ENCODE measurements at places on chromosomes 1 and 21.
A peak's percentile ranks its signal among the peaks of the same experiment; 100 is the strongest.

DNA sequence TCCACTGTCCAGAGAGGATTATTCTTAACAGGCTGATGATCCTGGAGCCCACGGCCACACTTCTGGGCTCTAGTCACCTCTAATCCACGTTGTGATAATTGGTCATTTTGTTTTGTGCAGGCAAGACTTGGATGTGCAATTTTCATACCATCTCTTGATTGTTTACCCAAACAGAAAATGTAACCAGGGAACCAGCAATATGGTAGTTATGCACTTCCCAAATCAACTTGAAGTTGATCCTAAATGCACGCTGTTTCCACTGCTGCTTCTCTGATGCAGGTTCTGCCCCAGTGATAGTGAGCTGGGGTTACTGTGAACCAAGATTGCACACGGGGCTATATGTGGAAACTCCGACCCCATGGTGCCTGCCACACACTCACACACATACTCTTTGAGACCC lies 14.7 kb upstream of the KCNJ15 start:
- no peaks in the 10 kb centered on the region for H3K27me3 ChIP-seq
- H3K36me3 ChIP-seq = peaks cover 2% of the 10 kb centered on the region
- DNase-seq = no peak
- H3K27ac ChIP-seq = no peak overlapping the region

DNA sequence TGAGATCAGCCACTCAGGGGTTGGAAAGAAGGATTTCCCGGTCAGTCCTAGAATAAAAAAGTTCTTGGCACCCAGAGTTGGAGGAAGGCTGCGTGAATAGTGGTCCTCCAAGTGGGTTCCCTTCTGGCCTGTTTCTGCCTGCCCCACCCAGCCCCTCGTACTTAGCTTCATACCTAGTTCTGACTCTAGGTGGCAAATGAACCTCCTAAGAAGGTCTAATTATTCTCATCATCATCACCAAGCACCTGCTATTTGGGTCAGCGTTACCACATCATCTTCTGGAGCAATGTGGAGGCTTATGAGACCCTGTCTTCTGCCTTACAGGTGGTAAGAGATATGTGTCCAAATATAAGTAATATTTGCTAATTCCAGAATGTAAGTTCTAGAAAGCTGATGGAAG lies 35.9 kb upstream of the NFASC start:
- no peak for DNase-seq
- H3K27ac ChIP-seq = no peak overlapping the region
- no peaks in the 10 kb centered on the region for H3K4me1 ChIP-seq
- H3K4me3 ChIP-seq = no peak overlapping the region
- peaks cover 60% of the 10 kb centered on the region for H3K27me3 ChIP-seq

DNA sequence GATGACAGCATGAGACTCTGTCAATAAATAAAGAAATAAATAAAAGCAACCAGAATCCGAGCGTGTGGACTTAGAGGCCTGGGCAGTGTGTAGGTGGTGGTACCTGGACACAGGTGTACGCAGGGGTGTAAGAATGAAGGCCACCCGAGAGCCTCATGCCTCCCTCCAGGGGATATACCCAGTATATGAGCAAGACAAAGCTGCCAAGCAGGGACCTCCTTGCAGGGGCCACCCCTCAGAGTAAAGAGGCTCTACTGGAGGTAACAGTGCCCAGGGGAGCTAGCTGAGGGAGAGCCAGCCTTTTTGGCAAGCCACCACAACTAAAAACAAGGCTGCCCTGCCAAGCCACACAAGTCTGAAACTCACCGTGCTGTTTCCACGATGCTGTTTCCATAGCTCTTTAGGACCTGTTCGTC lies 179.2 kb upstream of the RAB4A start:
- no peak overlapping the region for H3K4me3 ChIP-seq
- peak overlapping the region; percentile 98 for H3K27ac ChIP-seq
- H3K27me3 ChIP-seq = no peaks in the 10 kb centered on the region
- DNase-seq = peak; percentile 40
- H3K36me3 ChIP-seq = no peaks in the 10 kb centered on the region

- no peak for DNase-seq
- no peaks in the 10 kb centered on the region for H3K36me3 ChIP-seq
- H3K4me1 ChIP-seq = no peaks in the 10 kb centered on the region
- no peak overlapping the region for H3K27ac ChIP-seq
- peaks cover 7% of the 10 kb centered on the region for H3K27me3 ChIP-seq
These were observed 15.3 kb upstream of the ZNF644 start for GRCh38 chr1:91036894-91037829.

GRCh38 chr1:157497284-157497683 lies 55.0 kb downstream of the FCRL5 start:
- no peak for DNase-seq
- no peak overlapping the region for H3K27ac ChIP-seq
- H3K4me3 ChIP-seq = no peak overlapping the region
- H3K27me3 ChIP-seq = peaks cover 4% of the 10 kb centered on the region
- H3K4me1 ChIP-seq = no peaks in the 10 kb centered on the region

GRCh38 chr1:99171184-99171813 lies 93.0 kb upstream of the PLPPR4 start:
- no peaks in the 10 kb centered on the region for H3K27me3 ChIP-seq
- H3K27ac ChIP-seq = no peak overlapping the region
- no peaks in the 10 kb centered on the region for H3K36me3 ChIP-seq
- no peaks in the 10 kb centered on the region for H3K4me1 ChIP-seq
- H3K4me3 ChIP-seq = peak overlapping the region; percentile 27

DNA sequence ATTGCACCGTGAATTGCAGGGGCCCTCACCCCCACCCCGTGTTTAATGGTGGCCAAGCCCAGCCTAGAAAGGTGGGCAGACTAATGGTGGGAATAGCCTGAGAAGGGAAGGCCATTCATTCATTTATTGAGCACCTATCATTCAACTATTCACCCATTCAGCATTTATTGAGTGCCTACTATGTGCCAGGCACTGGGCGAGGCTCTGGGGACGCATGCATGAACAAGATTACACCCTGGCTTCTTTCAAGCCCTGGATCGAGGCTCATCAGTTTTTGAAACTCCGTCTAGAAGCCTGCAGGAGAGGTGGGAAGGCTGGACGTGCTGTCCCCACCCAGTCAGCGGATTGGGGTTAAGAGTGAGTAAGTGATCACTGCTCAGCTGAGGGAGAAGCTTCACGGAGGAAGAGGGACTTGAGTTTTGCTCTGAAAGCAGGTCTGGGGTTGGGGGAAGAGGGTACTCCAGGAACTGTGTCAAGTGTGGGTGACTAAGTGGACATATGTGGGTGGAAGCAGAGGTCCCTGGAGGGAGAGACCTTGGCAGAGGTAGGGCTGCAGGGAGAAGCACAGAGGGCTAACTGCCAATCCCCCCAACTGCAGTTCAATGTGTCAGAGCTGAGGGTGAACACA lies 35.6 kb downstream of the MEF2D start:
- no peaks in the 10 kb centered on the region for H3K4me1 ChIP-seq
- no peak for DNase-seq
- no peaks in the 10 kb centered on the region for H3K27me3 ChIP-seq
- H3K36me3 ChIP-seq = peaks cover 14% of the 10 kb centered on the region
- H3K4me3 ChIP-seq = no peak overlapping the region

GRCh38 chr1:19569786-19570185 lies 74.3 kb upstream of the NBL1 start:
- H3K4me3 ChIP-seq = no peak overlapping the region
- no peak for DNase-seq
- no peaks in the 10 kb centered on the region for H3K36me3 ChIP-seq
- peaks cover 6% of the 10 kb centered on the region for H3K27me3 ChIP-seq
- no peak overlapping the region for H3K27ac ChIP-seq

DNA sequence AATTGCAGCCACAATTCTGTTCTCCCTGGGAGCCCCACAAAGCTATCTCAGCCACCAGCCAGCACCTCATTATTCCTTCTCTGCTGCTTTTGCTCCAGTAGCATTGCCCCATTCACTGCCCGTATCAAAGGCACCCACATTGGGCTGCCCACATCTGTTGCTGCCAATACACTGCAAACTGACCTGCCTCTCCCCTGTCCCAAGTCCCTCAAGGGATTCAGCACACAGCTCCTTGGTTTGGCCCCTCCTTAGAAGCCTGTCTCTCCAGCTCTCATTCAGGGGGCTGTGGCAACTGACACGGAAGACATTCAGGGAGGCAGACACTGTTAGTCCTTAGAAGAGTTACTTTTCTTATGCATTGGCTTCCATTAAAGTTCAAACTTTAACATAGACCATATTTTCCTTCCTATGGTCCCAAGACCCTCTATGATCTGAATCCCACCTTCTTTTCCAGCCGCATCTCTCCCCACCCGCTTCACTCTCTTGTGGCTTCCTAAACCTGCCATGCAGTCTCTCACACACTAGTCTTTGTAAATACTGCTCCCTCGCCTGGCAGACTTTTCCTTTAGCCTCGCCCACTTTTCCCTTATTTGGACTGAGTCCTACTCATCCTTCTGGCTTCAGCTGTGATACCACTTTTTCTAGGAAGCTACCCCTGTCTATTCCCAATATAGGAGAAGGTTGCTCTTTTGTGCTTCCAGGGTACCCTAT lies 19.3 kb upstream of the KLHDC8A start:
- H3K27ac ChIP-seq = no peak overlapping the region
- DNase-seq = peak; percentile 58
- peaks cover 18% of the 10 kb centered on the region for H3K27me3 ChIP-seq
- peaks cover 35% of the 10 kb centered on the region for H3K4me1 ChIP-seq
- no peaks in the 10 kb centered on the region for H3K36me3 ChIP-seq

DNA sequence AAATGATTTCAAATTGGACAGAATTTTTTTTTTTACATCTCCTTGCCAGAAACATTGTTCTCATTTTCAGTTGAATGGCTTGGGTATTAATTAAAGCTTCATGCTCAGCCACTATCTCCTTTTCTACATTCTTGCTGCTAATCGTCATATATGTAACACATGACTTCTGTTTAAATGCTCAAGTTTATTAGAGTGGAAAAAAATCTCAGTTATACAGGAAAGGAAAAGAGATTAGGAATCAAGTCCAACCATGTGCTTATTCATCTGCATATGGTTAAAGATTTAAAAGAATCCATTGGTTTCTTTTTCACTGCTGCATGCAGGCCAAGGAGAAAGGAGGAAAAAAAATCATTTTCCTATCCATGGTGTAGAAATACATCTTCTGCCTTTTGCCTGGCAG lies 47.3 kb upstream of the CNN3 start:
- peaks cover 3% of the 10 kb centered on the region for H3K36me3 ChIP-seq
- no peaks in the 10 kb centered on the region for H3K27me3 ChIP-seq
- peaks cover 12% of the 10 kb centered on the region for H3K4me1 ChIP-seq
- no peak overlapping the region for H3K27ac ChIP-seq

- H3K4me1 ChIP-seq = peaks cover 5% of the 10 kb centered on the region
- H3K36me3 ChIP-seq = no peaks in the 10 kb centered on the region
- no peak overlapping the region for H3K27ac ChIP-seq
- no peaks in the 10 kb centered on the region for H3K27me3 ChIP-seq
- DNase-seq = no peak
These were observed 189.6 kb downstream of the SMYD3 start for GRCh38 chr1:246317332-246318035.

GRCh38 chr21:44709426-44710293 lies 1.7 kb downstream of the TSPEAR start:
- H3K27ac ChIP-seq = no peak overlapping the region
- peak overlapping the region; percentile 29 for H3K4me3 ChIP-seq
- H3K4me1 ChIP-seq = peaks cover 9% of the 10 kb centered on the region
- H3K36me3 ChIP-seq = no peaks in the 10 kb centered on the region
- peaks cover 96% of the 10 kb centered on the region for H3K27me3 ChIP-seq

DNA sequence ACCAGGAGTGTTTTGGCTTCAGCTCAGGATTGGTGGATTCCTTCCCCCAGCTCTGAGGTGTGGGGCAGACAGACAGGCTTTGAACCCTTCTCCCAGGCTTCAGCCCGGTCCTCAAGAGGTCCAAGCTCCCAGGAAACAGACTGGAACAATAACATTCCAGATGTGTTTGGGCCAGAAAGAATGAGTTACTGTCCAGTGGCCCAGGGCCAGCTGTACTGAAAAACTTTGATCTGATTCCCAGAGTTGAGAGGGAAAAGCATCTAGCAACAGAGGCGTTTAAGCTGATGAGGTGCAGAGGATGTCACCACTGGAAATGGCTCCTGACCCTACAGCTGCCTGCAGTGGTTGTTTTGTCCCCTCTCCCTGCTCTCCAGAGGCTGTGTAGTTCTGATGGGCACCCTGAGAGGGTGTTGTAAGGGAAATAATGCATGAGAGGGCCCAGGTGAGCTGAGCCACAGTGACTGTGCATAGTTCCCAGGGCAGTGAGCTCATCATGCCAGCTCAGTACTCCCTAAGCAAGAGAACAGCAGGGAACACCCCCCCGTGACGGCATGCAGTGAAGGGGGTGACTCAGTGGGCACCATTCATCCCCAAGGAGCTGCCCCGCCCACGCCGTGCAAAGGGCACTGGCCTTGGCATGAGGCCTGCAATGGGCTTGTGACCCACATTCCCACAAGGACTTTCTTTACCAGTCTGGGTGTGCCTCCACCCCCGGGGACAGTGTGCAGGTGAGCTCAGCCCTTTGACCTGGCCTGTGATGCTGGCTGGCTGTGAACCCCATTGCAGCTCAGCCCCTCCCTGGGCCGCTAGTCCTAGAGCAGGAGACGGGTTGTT lies 13.8 kb upstream of the SFN start:
- H3K4me3 ChIP-seq = no peak overlapping the region
- H3K27ac ChIP-seq = no peak overlapping the region
- DNase-seq = no peak

GRCh38 chr1:104648269-104648691 lies 898.6 kb downstream of the AMY1C start:
- H3K27ac ChIP-seq = no peak overlapping the region
- DNase-seq = no peak
- no peaks in the 10 kb centered on the region for H3K27me3 ChIP-seq
- H3K4me3 ChIP-seq = no peak overlapping the region
